ENCODE measurements at places on chromosomes 5 and 9.

DNA sequence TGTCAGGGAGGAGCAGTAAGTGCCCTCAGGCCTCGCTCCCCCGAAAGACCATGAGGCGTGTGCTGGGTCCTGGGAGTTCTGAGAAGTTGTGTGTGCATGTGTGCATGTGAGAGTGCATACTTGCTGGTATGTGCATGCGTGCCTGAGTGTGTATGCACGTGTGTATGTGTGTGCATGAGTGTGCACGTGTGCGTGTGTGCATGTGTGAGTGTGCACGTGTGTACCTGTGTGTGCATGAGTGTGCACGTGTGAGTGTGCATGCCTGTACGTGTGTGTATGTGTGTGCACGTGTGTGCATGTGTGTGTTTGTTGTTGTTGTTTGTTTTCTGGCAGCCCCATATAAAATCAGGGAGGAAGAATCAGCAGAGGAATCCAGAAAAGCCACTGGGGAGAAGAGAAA is 426.7 kb downstream of the IRX2 start:
- no peak for DNase-seq

GRCh38 chr9:115597330-115597895 is 479.5 kb upstream of the TNC start:
- DNase-seq = no peak

DNA sequence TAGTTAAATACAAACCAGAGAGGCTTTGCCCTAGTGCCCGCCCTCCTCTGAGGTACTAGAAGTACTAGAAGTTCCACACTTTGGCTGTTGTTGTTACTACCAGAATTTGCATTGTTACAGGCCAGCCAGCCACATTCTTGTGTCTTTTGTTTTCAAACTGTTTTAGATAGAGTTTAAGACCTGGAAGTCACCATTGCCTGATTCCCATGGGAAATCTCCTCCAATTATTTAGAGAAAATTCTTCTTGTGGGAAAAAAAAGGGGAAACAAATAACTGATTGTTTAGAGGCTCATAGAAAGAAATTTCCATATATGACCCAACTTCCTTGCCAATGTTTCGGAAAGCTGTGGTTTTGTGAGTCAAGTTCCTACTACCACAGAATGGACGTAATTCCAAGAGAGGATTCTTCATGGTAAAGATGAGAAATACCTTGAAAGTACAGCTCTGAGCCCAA is 252.2 kb downstream of the GOLPH3 start:
- DNase-seq = no peak

- no peak for DNase-seq
These were observed 151.6 kb downstream of the DENND1A start for GRCh38 chr9:123778232-123778902.

DNA sequence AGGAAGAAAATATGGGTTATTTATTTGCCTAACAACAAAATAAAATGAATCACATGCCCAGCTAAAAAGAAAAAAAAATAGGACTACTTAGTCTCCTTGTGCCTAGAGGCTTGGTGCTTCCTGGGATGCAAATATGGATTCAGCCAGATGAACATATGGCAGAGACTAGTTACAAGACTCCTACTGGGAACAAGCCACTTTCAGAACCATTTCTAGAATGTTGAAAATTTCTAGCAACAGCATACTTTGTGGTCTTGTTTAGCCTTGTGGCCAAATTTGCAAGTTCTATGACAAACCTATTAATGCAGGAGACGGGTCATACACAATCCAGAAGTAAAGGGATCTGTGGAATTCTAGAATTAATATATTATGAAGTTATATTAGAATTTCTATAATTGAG is 198.7 kb downstream of the CHSY3 start:
- DNase-seq = no peak

GRCh38 chr5:147305147-147305546 is 70.3 kb downstream of the STK32A start:
- DNase-seq = no peak

- peak; percentile 72 for DNase-seq
These were observed 275.2 kb downstream of the CDH9 start for GRCh38 chr5:26763215-26763614.

GRCh38 chr5:127492854-127493738 is 24.3 kb upstream of the PRRC1 start:
- no peak for DNase-seq

DNA sequence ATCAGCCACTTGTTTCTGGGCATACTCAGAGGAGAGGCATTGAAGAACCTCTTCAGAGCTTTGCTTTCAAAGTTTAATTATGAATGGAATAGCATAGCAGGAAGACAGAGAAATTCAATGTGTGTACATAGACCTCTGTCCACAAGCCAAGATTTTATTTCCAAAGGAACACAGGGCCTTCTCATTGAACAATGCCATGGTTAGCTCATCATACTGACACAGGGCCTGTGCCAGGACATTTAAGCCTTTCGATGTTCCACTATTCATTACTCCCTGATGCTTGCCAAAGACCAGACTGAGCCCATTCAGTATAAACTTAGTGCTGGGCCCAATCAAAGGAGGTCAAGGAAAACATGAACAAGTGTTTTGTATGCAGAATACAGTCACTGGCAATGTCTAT is 280.8 kb downstream of the FBXL17 start:
- no peak for DNase-seq

- DNase-seq = no peak
These were observed 48.0 kb upstream of the DMRT3 start for GRCh38 chr9:928363-929042.

DNA sequence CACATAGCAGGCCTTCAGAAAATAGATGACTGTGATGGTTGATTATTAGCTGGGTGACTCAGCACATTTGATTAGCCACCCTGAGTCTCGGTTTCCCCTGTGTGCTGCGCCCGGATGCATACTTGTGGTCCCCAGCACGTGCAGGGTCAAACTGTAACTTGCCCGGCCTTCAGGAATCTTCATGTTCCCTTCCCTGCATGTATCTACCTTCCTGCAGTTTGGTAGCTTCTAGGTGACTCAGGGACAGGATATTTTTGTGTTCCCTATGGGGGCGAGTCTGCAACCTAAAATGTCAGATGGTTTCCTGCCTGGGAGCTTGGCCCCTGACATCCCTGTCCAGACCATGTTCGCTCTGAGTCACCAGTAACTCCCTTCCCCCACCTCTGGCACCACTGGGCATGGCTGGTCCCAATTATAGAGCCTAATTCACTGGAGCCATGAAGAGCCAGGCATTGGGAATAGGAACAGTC is 13.2 kb downstream of the PTGS1 start:
- no peak for DNase-seq

DNA sequence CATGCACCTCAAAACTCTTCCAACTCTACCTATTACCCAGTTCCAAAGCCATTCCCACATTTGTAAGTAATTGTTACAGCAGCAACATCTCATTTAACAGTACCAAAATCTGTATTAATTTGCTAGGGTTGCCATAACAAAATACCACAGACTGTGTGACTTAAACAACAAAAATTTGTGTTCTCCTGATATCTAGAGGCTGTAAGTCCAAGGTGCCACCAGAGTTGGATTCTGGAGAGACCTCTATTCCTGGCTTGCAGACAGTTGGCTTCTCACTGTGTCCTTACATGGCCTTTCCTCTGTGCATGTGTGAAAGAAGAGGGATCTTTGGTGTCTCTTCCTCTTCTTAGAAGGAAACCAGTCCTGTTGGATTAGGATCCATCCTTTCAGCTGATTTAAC is 203.8 kb upstream of the PIK3R1 start:
- no peak for DNase-seq

DNA sequence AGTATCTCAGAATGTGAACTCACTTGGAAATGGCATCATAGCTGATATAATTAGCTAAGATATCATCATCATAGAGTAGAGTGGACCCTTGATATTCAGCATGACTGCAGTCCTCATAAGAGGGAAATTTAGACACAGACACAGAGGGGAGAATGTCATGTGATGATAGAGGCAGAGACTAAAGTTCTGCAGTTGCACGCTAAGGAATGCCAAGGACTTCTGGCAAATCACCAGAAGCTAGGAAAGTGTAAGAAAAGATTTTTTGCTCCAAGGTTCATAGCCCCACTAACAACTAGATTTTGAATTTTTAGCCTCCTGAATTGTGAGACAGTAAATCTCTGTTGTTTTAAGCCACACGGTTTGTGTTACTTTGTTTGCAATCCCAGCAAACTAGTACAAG is 612.6 kb upstream of the ST8SIA4 start:
- no peak for DNase-seq

- DNase-seq = no peak
These were observed 88.9 kb downstream of the ADRB2 start for GRCh38 chr5:148915224-148915817.

GRCh38 chr5:86971034-86971571 is 296.6 kb upstream of the RASA1 start:
- no peak for DNase-seq

DNA sequence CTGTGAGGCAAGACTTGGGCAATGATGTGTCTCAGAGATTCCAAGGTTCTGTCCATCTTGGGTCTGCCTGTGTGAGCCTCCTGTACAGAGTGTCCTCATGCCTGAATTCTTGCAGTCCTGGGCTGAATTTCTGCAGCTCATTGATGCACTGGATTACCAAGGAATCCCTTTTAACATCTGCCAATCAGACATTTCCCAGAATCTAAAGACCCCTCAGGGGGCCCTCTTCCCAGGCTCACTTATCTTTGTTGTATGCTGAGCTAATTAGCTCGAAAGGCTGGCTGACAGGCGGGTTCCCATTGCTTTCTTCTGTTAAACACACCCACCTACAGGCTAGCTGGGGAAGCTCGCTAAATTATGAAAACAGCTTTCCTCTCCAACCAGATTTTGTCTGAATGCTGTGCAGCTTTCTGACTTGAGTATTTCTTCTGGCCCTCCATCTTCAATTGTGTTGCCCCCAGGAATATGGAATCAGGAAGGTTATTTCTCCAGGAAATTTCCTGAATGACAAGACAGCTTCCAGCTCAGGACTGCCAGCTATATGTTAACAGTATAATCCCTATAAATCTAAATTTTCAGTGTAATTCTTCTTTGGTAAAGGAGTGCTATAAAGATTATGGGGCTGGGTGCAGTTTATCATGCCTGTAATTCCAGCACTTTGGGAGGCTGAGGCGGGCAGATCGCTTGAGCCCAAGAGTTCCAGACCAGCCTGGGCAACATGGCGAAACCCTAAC is at the start of gene LIX1:
Gene LIX1 (minus strand): TSS at position 91 of the 734 bp plus-strand sequence. CDS start 35 bp downstream, at position 56.
- peak; percentile 62 for DNase-seq

GRCh38 chr5:3650320-3650719 is 54.7 kb downstream of the IRX1 start:
- no peak for DNase-seq

GRCh38 chr9:121985792-121986494 is 107.2 kb downstream of the TTLL11 start:
- DNase-seq = peak; percentile 72

- DNase-seq = peak; percentile 87
These were observed 10.1 kb downstream of the LMX1B start for GRCh38 chr9:126623667-126624478.

DNA sequence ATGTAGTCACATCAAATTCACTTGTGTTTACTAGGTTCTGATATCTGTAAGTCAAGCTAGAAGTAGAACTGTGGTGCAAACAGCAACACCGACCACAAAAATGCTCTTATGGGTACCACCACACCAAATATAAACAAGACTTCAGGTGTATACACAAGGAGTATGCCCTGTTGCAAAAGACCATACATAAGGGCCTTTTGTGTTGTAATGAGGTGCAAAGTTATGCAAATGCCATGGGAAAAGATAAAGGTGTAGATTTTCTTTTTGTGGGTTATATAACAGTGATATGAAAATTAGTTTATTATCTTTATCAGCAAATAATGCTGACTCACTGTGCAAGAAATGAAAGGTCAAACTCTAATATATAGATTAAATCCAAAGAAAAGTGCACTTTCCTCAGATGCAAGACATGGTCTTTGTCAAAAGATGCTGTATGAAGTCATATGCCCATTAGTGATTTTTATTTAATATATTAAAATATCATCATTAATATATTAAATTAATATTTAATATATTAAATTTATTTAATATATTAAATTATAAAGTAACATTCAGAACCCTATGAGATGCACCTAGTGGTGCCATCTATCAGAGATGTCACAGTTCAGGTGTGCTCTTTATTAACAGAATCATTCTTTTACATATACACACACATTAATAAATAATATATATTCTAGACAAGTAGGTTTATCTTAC is 26.7 kb upstream of the ALDH1A1 start:
- no peak for DNase-seq

GRCh38 chr5:87499478-87500410 is 87.0 kb upstream of the CCNH start:
- DNase-seq = no peak
